Hematopoietic multipotent progenitor cell treated with erythropoietin and hydrocortisone succinate and interleukin-3 and kit ligand, for 4 days (in vitro differentiated cells): ENCODE measurements at places on chromosomes 4 and X.

- DNase-seq: no peak
Measured at GRCh38 chrX:119655125-119655524, 37.8 kb downstream of the SEPTIN6 start.

DNA sequence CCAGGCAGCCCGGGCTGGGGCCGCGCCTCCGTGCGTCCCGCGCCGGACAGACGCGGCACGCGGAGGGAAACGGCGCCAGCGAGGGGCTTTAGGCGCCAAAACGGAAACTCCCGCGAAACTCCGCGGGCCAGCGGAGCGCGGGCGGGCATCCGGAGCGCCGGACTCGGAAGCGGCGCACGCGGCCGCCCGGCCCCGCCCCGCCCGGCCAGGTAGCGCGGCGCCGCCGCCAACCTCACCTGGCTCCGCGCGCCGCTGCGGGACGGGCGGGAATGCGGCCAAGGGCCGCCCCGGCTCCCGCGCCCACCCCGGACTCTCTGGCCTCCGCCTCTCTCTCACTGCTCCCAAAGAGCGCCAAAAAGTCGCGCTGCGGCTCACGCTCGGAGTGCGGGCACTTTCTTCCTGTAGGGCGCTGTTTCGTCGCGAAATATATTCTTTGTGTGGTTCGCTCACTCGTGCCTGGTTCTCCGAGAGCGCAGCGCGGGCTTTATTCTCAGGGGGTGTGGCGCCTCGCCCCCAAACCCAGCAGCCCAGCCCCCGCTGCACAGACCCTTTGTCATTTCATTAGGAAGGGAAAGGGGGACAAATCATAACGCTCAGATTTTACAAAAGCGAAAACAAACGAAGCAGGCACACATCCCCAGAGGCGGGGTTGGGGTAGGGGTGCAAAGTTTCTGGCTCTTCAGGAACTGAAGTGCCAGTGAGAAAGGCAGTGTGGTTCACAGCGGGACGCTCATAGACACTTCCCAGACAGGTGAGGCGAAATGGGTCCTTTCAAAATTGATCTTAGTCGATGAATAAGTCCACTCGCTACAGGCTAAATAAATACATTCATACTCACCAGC is 961 bp upstream of the MBNL3 start:
- peak; percentile 77 for DNase-seq

DNA sequence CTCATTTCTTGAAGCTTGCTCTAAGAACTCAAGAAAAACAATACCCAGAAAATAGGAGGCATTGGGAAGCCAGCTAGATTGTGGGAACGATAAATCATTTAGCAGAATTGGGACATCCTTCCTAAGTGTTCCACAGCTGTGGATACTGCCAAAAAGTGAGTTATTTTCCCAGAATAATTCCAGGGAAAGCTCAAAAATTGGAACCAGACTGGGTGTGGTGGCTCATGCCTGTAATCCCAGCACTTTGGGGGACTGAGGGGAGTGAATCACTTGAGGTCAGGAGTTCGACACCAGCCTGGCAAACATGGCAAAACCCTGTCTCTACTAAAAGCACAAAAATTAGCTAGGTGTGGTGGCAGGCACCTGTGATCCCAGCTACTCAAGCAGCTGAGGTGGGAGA is 68.2 kb upstream of the GK2 start:
- no peak for DNase-seq

- no peak for DNase-seq
Measured at GRCh38 chr4:20575486-20575885, 124.8 kb upstream of the PACRGL start.

DNA sequence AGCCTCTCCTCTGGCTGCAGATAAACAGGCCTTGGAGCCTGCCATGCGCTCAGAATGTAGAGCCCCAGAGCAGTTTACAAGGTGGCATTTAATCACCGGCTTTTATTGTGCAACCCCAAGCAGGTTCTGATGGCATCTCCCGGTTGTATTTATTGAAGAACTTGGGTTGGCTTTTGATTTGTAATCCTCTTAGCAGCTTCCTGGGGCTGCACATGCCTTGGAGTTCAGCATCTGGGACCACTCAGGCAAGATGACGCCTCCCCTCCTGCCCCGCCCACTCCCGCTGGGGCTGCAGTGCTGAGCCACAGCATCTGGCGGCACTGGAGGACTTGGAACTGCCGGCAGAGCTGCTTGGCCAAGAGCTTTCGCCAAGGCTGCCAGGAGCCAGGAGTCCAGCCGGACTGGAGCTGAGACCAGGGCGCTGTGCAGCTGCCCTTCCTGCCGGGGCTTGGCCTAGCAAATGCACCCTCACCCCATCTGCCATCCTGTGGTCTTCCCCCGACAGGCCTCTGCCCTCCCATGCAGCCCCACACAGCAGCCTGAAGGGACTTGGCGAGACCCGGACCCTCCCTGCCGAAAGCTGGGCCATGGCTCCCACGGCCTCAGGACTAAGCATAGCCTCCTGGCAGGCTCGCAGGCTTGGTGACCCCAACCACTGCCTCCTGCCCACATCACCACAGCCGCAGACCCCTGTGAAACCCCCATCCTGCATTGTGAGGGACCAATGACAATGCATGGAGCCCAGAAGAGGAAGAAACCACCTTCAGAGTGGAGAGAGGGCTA is 5.4 kb downstream of the HTRA3 start:
- DNase-seq: peak; percentile 70

- peak; percentile 23 for DNase-seq
Measured at GRCh38 chr4:101232074-101232776, 115.1 kb downstream of the PPP3CA start.

DNA sequence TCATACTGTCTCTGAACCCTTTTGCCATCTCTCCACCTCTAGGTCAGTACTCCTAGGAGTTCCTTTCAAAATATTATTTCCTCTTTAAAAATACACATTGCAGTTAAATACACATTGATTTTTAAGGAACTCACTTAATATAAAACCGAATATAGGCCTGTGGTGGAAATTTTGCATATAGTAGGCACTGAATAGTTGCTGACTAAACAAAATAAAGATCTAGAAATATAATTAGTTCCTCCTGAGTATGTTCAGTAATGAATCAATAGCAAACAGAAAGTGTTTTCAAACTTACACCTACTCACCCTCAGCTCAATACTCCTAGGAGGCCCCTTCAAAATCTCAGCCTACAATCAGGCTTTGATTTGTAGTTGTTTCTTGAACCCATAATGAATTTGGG is 61.5 kb downstream of the IGSF1 start:
- DNase-seq: no peak

- no peak for DNase-seq
Measured at GRCh38 chr4:139559089-139559479, 3.1 kb upstream of the SETD7 start.

- no peak for DNase-seq
Measured at GRCh38 chr4:108036213-108036612, 46.5 kb downstream of the HADH start.

DNA sequence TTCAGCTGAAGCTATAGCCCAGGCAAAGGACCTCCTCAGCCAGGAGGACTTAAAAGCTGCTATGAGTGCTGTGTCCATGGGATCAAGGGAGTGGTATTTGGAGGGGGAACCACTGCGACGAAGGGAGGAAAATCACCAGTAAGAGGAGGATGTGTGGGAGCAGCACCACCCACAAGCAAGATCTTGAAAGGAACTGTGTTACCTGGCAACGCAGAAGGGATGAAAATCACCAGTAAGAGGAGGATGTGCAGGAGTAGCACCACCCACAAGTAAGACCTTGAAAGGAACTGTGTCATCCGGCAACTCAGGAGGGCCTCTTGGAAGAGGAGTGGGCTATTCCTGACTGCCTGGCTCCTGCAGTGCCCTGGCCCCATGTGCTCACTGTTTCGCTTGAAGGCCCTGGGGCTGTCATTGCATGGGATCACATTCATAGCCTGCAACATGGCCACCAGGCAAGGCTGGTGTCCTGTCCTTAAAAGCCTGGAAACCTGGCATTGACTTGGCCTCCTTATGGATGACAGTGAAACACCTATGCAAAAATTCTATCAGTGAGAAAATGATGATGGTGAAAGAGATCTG is 48.3 kb downstream of the TRMT44 start:
- DNase-seq: no peak

- no peak for DNase-seq
Measured at GRCh38 chr4:159765382-159765781, 662.5 kb downstream of the RAPGEF2 start.

- DNase-seq: no peak
Measured at GRCh38 chrX:16665089-16665488, 15.1 kb downstream of the S100G start.

DNA sequence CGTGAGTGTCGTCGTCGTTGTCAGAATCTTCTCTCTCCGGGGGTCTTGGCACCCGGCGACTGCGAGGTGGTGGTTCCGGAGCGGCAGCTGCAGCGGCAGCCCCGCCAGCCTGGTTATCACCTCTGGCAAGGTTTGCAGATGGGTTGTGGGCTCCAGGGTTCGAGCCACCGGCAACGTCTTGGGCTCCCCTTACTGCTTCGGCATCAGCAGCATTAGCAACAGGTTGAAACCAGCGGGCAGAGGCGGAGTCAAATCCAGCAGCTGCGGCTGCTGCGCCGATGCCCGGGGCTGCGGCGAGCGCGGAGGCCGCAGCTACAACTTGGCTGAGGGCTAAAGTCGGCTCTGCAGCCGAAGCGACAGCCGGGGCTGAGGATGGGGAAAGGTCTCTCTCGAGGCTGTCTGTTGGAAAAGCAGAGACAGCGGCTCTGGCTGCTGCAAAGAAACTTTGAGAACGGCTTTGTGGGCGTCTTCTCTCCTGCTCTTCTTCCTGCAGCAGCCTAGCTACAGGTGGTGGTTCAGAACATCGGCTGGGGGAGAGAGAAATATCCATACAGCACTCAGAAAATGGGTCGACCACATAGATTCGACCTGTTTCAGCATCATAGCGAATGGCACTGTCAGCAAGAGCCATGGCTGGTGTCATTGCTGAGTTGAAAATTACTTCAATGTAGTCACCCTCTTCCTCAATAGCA is 3.6 kb downstream of the IRS4 start:
- no peak for DNase-seq

GRCh38 chr4:169655401-169655800 is 35.0 kb downstream of the CLCN3 start:
- DNase-seq: no peak

DNA sequence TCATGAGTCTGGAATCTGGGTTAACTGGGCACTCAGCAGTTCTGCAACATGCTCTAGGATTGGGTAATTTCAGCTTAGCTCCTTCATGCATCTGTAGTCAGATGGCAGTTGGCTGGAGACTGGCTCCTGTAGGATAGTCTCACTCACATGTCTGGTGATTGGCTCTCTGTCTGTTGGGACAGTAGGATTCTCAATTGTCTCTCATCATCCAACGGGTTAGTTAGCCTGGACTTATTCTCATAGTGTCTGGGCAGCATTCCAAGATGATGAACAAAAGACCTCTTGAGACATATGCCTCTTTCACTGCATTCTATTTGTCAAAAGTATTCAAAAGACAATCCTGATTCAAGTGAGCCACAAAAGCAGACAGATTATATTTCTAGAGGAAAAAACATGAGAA is 795.6 kb upstream of the GALNTL6 start:
- no peak for DNase-seq

GRCh38 chr4:183977707-183978106 is 72.6 kb downstream of the STOX2 start:
- no peak for DNase-seq

- DNase-seq: no peak
Measured at GRCh38 chr4:140004549-140004895, 149.5 kb downstream of the MAML3 start.

DNA sequence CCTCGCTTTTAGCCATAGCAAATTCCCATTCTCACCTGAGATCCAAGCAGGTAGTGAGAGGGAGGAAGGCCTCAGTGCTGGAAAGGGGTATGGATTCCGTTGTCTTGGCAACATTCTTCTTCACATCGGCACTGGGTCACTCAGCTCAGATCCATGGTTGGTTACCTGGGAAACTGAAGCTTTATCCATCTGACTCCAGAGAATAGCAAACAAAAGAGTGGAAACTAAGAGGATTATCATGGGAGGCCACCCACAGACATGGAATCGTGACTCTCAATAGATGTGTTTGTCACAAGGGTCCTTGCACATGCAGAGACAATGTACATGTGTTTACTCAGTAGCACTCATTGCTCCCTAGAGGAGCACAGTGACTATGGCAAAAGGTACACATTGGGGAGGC is 81.0 kb downstream of the MAGED4 start:
- DNase-seq: no peak

DNA sequence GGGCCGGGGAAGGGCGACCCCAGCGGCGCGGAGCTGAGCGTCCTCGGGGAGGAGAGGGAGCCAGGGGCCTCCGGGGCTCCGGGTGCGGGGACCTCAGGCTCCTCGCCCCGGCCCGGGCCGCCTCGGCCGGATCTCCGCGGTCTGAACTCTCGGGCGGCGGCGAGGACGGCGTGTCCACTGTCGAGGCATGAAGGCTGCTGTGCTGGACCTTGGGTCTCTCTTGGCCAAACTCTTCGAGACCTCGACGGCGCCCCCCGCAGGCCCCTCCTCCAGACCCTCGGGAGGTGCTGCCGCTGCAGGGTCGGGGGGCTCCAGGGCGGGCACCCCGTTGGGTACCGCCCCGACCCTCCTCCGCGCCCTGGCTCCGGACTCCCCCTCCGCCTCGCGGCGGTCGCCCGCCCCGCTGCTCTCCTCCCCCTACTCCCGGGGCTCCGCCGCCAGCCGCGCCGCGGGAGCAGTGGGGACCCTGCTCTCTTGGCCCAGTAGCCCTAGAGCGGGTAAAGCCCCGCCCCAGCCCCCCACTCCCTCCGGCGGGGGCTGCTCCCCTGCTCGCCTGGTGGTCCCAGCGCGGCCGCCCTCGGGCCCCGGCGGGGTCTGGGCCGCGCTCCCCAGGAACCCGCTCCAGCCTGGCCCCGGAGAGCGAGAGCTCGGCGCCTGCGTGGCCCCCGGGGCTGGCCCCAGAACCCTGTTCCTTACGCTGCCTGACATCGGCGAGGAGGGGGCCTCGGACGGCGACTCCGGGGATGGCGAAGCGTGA is 564 bp downstream of the FAM149A start:
- peak; percentile 6 for DNase-seq

DNA sequence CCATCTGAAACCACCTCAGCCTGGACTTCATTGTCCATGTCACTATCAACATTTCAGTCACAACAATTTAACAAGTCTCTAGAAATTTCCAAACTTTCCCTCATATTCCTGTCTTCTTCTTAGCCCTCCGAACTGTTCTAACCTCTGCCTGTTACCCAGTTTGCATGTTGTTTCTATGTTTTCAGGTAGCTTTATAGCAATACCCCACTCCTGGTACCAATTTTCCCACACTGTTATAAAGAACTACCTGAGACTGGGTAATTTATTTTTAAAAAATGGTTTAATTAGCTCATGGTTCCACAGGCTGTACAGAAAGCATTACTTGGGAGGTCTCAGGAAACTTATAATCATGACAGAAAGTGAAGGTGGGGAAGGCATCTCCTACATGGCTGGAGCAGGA is 679.2 kb upstream of the FRG1 start:
- DNase-seq: no peak

DNA sequence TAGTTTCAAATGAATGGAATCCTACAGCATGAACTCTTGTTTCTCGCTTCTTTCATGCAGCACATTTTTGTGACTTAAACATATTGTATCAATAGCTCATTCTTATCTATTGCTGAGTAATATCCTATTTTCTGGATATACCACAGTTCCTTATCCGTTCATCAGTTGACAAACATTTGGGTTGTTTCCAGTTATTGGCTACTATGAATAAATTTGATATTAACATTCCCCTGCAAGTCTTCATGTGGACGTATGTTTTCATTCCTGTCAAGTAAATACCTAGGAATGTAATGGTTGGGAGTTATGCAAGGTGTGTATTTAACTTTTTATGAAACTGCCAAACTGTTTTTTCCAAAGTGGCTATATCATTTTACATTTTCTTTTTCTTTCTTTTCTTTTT is 114.0 kb upstream of the SH3RF1 start:
- no peak for DNase-seq

GRCh38 chr4:6674500-6675149 is 19.1 kb upstream of the S100P start:
- peak; percentile 81 for DNase-seq
